ENCODE measurements at places on chromosomes 2 and 18.
A peak's percentile ranks its signal among the peaks of the same experiment; 100 is the strongest.

- DNase-seq: no peak
Observed at GRCh38 chr2:99974682-99975375, 167.6 kb downstream of the AFF3 start.

DNA sequence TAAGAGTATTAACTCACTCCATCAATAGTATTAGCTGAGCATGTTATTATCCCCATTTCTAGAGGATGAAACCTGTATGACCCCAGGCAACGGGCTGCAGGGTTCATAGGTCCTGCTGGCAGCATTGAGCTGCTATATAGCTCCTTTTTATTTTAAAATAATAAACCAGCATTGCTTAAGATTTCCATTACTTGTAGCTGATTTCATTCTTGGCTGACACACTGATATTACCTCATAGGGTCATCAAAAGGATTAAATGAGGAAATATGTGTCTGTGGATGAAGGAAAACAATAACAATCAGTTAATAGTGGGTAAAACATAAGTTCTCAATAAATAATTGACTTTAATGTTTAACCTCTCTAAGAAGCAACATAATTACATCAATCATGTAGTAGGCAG is 48.3 kb upstream of the NRP2 start:
- DNase-seq: peak; percentile 79

- DNase-seq: no peak
Observed at GRCh38 chr2:218827701-218828476, 3.7 kb downstream of the PRKAG3 start.

- no peak for DNase-seq
Observed at GRCh38 chr2:117108741-117109267, 705.7 kb upstream of the DDX18 start.

DNA sequence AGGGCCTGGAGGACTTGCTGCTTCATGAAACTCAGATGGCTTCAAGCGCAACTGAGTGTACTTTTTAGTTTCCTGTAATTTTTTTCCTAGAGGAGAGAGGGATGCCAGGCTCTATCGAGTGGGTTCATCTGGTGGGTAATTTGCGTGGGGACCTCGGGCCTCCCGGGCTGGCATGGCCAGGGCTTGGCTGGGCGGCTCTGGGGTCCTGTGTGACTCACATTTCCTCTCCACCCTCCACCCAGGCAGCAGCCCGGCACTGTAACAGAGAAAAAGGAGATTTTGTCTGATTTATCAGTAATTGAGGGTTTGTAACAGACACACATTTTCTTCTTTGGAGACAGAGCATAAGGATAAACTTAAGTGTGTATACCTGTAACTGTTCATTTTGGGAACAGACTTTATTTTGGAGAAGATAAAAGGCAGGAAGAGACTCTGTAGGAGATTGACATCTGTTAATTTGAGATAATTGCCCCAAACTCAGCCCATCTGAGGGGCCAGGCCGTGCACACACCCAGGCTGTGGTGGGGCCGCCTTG is 64.3 kb downstream of the NFATC1 start:
- DNase-seq: no peak

DNA sequence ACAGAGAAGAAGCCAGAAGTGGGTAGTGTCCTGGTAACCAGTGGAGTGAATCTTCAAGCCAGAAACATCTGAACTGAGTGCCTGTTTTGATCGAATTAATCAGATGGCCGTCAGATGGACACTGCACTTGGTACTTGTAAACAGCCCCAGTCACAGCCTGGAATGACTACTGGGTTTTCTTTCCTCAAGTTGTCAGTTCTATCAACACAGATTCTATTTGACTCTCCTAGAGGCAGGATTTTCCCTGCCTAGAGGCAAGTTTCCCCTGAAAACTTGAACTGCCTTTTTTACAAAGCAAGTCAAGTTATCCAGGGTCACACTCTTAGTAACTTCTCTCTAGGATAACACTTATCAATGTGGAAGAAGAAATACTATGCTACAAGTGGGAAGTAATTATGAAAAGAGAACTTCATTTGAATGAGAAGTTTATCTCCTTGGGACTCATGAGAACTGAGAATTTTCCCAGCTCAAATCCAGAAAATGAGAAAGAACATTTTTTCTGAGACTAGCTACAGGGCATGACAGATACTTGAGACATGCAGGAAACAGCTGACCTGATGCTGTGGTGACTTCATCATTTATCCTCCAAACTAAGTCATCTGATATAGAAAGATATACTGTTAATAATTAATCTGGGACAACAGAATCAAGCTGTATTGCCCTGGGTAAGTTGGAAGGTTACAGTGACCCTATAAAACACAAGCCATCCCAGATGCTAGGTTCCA is 36.0 kb downstream of the SULT1C2 start:
- DNase-seq: no peak

- no peak for DNase-seq
Observed at GRCh38 chr2:41894563-41895333, 153.1 kb upstream of the PKDCC start.

DNA sequence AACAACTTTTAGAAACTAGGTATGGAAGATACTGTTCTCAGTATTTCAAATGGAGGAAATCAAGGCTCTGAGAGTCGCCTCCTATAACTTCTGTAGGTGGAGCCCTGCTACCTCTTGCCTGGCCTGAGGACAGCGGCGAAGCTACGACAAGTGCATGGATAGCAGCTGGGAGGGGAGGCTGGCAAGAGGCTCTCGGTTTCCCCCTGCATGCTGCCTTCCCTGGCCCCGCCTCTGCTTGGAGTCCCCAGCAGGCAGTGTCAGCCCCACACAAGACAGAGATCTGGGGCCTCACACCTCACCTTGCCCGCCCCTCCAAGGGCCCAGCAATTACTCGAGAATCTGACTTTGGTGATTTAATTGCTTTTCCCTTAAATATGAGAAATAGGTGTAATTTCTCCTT is 107.6 kb upstream of the POU3F3 start:
- no peak for DNase-seq

GRCh38 chr2:210387074-210387473 is 72.1 kb upstream of the MYL1 start:
- peak; percentile 10 for DNase-seq

DNA sequence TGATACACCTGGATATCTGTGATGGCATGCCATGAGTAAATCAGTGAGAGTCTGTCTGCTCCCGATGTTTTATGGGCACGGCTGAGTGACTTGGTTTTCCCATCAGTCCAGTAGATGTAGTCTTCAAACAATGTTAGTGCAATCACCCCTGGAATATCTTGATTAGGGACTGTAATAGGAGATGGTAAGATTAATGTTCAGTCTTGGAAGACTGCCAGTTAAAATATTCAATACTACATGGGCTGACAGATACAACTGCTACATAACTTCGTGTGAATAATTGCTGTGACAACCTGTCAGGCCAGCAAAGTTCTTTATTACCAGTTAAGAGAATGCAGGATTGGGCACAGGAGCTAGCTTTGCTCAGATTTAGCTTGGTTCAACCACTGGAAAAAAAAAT is 1673.3 kb downstream of the LRP1B start:
- peak; percentile 5 for DNase-seq

DNA sequence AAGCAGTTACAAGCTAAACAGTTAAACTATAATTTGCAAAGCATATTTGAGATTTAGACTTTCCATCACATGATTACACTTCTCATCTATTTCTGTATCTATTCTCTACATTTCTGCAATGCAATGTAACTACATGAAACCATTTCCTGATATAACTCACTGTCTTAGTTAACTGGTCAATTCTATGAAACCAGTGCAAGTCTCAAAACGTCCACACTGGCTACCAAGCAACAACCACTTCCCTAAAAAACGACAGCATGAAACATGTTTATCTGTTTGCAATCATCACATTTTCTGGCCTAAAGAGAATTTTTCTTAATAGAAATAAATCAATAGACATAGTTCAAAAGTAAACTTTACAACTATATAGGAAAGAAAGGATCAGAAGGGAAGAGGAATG is 17.4 kb downstream of the FECH start:
- peak; percentile 13 for DNase-seq

DNA sequence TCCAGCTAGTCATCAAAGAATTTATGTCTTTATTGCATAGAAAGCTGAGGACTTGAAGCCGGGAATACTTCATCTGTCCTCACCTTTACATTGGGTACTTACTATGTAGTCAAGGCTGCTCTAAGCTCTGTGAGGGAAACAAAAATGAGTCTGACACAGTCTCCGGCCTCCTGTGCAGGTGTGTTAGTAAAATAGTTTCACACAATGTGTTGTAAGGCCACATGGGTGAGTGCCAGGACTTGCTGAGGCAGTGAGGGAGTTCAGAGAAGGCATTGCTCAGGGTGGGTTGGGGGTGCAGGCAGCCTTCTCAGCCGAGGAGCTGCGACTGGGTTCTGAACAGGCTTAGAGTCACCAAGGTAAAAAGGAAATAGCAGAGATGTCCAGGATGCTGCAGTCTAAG is 54.5 kb upstream of the SMAD2 start:
- DNase-seq: no peak

DNA sequence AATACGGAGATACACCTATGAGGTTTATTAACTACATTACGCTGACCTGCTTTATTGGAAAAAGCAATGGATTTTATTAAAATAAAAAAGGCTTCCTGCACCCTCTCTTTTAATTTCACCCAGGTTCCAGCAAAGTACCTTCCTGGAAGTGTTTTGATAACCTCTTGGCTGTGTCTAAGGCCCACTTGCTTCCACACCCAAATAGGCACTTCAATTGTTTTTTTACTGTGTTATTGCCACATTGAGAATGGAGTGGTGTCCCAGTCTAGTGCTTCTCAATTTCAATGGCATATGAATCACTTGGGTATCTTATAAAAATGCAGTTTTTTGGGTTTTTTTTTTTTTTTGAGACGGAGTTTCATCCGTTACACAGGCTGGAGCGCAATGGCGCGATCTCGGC is 47.6 kb downstream of the SF3B1 start:
- DNase-seq: no peak

All from muscle of leg (tissue), 16 donors.